ENCODE measurements at places on chromosomes 1 and 21.

- DNase-seq, result no peak
Observed at GRCh38 chr1:41486371-41487125, 2.1 kb upstream of the EDN2 start.

DNA sequence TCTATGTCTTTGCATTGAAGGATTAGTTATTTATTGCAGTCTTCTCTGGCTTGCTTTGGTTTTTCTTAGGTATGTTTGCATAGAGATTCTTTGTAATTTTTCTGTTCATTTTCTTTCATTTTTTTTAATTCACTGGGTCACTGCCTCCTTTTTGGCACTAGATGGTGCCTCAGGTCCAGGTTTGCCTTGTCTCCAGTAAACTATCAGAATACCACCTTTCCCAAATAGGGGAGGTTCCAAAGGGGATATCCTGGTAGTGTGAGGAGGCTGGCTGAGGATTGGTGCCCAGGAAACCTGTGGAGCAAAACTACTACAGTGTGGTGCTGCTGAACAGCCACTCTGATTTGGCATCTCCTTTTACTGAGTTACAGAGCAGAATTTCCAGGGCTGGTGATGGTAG, 257.1 kb downstream of the KCTD3 start:
- no peak for DNase-seq

- DNase-seq, result no peak
Observed at GRCh38 chr21:46459356-46460112, 843 bp downstream of the DIP2A start.

DNA sequence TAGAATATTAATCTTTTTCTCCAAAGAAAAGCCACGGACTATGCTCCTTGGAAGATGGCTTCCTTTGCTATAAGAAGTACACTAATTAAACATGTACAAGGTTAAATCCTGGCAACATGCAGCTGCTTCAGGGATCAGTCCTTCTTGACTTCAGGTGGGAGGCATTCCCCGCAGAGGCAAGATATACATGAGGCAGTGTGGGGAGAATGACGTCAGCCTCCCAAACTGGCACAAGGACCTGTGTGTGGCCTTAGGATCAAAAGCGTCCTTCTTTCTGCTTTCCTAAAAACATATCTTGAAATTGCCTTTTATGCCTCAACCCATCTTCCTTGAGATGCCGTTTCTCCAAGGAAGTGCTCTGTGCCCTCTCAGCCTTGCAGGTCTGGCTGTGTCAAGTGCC, 90.3 kb downstream of the WLS start:
- DNase-seq, result no peak

GRCh38 chr1:42732126-42732680, 7.8 kb downstream of the CLDN19 start:
- no peak for DNase-seq

GRCh38 chr1:23615423-23615822, 56.1 kb upstream of the ID3 start:
- no peak for DNase-seq

- no peak for DNase-seq
Observed at GRCh38 chr1:61260171-61260570, 177.8 kb downstream of the NFIA start.

DNA sequence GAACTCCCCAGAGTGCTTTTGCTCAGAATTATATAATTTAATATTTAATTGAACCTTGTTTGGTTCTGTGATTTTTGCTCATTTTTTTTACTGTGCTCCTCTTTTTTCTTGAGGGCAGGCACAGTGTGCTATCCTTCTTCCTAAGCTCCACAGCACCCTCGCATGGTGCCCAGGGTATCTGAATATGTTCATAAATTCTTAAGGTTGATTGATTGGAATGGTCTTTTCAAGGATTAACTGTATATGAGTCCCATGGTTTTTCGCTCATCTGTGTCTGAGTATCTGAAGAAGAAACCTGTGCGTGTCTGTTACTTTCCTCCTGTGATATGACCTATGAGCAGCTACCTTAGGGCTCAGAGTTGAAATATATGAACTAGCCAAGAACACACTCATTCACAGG, 393.7 kb downstream of the HLX start:
- DNase-seq, result no peak

GRCh38 chr1:6509220-6509918, 17.9 kb upstream of the PLEKHG5 start:
- DNase-seq, result no peak

DNA sequence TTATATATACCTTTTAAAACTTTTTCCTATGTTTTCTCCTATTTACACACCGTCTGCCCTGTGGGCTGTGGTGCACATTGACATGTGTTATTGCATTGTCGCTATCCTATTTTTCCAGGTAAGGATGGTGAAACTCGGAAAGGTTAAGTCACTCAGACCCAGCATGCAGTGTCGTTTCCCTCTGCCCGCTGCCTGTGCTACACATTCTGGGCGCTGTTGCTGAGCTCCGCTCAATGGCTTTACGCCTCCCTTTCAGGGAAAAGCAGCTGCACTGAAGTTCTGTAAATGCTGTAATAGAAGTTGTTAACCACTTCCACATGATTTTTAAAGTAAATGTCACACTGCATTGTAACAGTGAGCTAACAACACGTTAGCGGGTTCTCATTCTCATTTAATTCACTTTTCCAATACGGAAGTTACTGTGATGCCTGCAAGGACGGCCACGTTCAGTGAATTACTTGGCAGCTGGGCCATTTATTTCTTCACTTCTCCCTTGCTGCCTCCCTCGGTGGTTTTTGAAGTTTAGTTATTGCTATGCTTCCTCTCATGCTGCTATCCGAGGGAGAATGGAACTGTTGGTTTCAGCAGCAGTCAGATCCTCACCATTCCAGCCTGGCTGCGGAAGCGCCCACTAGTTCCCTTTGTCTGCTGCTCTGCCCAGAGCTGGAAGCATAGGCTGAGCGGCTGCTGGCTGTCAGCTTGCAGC, 288.7 kb downstream of the SPATA17 start:
- no peak for DNase-seq

DNA sequence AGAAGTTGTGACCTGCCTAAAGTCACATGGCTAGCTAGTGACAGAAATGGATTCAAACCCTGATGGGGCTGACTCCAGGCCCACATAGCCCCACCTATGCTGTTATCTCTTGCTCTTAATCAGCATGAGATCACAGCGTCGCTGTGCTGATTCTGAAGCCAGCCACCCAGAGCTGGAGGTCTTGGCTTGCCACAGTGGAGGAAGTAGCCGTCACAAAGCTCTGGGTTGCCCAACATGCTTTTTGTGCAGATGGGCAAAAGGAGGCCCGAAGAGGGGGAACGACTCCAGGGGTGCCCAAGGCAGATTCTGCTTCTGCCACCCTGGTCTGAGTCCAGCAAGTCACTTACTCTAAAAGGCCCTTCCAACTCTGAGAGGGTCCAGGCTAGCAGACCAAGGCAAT, 14.7 kb upstream of the MFSD2A start:
- DNase-seq, result no peak

- no peak for DNase-seq
Observed at GRCh38 chr1:62810420-62811274, 26.7 kb downstream of the ATG4C start.

DNA sequence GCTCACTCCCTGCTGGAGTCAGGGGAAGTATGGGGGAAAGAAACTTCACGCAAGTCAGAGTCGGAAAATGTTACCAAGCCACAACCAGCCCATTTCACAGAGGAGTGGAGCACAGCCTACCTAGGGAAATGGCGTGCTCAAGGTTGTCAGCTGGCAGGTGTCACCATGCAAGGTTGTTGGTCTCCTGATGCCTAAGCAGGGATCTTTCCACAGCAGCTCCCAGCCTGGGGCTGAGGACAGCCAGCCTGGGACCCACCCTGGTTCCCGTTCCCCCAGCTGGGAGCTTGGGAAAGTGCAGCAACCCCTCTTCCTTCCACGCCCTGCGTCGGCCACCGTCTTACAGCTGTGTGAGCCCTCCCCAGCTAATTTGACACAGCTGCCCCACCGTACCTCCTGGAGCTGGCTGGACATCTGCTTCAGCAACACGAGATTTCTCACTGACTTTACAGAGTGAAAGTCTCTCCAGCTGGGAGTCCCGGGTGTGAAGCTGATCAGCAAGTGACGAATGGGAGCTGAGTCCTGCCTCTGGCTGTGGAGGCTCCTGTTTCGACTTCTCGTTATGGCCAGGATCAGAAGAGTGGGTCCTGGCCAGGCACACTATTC, 224.6 kb upstream of the RAB4A start:
- no peak for DNase-seq

DNA sequence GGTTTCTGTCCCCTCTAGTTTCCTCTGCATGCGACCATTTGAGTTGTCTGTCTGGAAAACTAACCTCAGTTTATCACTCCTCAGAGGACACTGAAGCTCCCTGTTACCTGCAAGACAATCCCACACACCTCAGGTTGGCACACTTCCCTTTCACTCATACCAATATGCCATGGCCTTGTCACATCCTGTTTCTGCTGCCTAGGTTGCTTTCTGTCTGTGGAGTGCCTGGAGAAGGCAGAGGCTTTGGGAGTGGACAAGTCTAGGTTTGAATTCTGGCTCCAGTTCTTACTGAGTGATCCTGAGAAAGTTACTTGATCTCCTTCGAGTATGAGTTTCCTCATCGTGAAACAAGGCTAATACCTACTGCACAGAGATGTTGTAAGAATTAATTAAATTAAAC, 171.5 kb upstream of the CACYBP start:
- no peak for DNase-seq

DNA sequence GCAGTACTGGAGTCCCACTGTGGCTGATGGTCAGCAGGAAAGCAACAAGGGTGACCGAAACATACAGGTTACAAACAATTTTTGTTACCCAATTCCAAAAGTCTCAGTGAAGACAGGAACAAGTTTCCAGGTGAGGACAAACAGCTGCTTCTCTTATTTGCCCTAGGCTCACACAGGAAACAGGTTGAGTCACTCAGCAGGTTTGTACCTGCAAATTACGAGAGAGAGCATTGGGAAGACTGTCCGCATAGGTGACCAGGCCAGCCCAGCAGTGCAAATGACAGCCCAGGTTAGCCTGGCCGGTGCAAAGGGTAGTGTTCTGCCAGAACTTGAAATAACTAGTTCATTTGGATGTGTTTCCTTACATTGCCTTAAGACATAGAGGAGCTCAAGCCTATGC, 40.0 kb upstream of the DSCAM start:
- DNase-seq, result no peak

- no peak for DNase-seq
Observed at GRCh38 chr1:25556132-25556670, 12.8 kb downstream of the LDLRAP1 start.

Measured in CD4-positive, alpha-beta T cell treated with Interleukin-4 for 4 hours (primary cell).